ENCODE measurements at places on chromosomes 11 and 22. TPM values are rescaled to one million over a fixed set of nuclear protein-coding genes. Genes with fewer than 3 reads are reported as not detected.
A peak's percentile ranks its signal among the peaks of the same experiment; 100 is the strongest.

DNA sequence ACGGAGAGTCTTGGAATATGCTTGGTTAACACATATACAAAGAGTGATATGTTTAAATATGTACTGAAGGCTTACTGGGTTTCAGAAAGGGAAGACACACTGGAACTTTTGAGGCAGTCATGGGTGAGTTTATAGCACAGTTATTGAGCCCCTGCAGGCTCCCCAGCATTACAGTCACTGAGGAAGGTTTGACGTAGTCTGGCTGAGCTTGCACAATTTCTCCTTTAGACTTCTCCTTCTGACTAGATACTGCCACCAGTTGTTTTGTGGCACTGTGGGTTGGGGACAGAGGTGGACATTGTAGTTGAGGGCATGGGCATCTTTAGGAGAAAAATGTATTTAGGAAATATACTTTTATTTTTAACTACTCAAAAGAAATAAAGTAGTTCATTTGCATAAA lies 285.4 kb downstream of the C11orf87 start:
- DNase-seq, result no peak

- no peak for DNase-seq
Measured at GRCh38 chr11:102456381-102456780, 3.8 kb upstream of the TMEM123 start.

GRCh38 chr11:95398437-95399112 lies 167.6 kb upstream of the SESN3 start:
- no peak for DNase-seq

Gene MICAL3
- 90.4 TPM for total RNA-seq

Gene GSTT2B
- 3.2 TPM for total RNA-seq

DNA sequence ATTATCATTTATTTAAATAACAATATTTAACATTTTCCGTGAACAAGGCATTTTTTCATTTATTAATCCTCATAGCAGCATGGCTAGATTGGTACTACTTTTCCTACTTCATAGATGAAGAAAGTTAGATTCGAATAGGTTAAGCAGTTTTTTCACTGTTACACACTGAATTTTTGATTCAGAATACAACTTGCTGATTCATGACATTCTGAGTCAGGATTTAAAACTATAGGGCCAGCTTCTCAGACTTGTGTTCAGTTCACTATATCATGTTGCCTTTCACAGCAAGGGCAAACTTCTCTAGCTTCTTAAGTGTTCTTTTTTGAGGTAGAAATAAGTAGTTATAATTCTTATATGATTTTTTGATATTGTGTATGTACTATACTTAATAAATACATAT lies 31.5 kb downstream of the CYP2R1 start:
- no peak for DNase-seq

DNA sequence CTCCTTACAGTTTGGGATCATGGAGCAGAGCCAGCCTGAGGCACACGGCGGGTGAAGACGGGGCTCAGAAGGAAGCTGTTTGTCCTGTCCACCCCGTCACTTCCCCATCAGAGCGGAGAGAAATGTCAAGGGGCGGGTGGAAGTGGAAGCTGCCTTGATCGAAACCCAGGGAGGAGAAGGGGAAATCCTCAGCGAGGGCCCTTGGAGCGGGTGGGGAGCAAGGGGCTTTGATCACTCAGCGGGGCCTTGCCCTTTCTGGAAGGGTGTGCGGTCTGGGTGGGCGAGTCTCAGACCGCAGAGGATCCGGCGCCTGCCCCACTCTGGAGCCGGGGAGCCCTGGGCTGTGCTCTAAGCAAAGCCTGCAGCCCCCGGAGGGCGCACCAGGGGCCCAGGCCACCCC lies 320.4 kb downstream of the NTM start:
- DNase-seq, result no peak

Gene SAA4
- total RNA-seq, result not detected

Gene ZNF280B
- total RNA-seq, result 0.62 TPM

Gene ESAM
- 40.5 TPM for total RNA-seq

- DNase-seq, result no peak
Measured at GRCh38 chr22:49404576-49405241, 423.0 kb downstream of the BRD1 start.

GRCh38 chr11:477052-477715 lies 27.1 kb downstream of the PTDSS2 start:
- no peak for DNase-seq

GRCh38 chr11:130806746-130807145 lies 109.5 kb downstream of the SNX19 start:
- no peak for DNase-seq

Gene DUSP8
- 7.7 TPM for total RNA-seq

DNA sequence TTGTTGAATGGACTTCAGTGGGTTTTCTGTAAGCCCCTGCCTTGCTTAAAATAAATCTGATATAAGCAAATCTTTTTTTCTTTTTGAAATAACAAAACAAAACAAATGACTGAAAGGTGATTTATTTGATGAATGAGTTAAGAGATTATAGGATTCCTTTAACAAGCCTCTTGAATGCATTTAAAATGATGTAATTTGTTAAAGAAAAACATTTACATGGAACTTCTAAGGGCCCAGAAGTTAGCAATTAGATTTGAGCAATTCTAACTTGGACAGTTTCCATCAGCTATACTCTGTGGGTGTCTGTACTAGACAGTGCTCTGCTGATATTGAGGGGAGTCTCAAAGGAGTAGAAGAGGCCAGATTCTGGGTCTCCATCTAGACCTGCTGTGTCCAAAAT lies 143.5 kb upstream of the RAG2 start:
- DNase-seq, result no peak

DNA sequence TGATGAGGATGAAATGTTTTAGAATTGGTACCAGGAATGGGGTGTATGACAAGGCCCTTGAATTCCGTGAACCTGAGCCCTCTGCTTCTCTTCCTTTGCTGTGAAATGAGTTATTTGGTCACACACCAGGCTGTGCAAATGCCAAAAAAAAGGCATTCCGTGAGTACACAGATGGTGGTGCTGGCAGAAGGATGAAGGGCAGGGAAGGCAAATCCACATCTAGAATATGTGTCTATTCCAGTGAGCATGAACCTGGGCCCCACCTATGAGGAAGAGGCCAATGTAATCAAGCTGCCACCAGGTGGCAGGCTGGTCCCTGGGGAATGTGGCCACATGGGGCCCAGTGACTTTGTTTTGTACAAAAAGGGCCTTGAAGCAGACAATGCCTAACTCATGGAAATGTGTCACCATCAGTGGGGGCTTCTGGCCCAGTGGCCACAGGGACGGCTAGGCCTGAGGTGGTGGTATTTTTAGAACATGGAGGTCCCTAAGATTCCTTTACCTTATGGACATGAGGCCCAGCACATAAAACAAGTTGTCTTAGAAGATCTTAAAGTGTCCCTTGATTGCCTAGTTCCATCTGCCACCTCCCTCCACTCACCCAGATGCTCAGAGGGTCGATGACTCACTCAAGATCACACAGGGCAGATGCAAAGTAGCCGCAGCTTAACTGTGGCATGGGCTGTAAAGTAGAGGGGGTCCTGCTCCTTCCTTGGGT lies 3.9 kb upstream of the RNF215 start:
- DNase-seq, result peak; percentile 69

Gene RIMBP3C
- total RNA-seq, result not detected

DNA sequence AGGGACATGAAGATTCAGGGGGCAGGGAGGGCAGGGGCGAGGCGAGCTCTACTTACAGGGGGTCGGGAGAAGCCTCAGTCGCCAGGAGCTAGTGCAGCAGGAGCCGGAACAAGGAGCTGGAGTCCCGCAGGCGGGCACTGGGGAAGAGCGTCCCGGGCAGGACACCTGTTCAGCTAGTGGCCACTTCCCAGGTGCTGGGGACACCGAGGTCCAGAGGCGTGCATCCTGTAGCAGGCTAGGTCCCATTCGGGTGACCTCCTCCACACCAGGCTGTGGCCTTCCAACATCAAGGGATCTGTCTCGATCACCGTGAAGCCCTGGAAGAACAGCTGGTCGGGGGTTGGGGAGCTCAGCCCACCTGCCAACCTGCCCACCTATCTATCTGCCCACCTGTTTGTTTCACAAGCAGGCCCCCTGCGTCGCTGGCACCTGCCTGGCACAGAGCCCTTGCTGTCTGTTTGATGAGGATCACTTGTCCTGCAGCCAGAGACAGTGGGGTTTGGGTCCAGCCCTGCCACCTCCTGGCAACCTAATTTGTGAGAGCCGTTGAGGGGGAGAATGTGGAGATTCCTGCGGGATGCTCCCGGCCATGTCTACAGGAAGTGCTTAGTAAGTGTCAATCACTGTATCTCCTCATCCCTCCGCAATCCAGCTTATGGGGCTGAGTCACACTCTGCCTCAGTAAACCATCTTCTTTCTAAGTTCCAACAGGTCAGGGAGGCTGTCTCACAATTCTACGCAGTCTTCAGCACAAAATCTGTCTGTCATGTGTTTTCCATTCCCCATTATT lies 940.9 kb downstream of the BRD1 start:
- DNase-seq, result peak; percentile 7

DNA sequence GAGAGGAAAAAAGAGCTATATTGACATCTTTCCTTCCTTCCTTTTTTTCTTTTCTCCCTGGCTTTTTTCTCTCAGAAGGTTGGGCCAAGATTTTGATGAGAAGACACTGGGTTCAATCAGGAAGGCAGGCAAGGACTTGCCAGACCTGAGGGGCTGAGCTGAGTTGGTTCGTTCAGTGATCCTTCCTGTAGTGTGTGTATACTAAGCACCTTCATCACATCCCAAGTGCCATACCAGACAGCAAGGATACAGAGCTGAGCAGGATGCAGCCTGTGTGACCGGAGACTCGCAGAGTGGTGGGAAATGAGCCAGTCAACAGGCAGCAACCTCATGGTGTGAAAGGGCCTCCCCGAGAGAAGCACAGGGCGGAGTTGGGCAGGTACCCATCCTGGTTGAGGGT lies 95.5 kb downstream of the SPON1 start:
- no peak for DNase-seq

DNA sequence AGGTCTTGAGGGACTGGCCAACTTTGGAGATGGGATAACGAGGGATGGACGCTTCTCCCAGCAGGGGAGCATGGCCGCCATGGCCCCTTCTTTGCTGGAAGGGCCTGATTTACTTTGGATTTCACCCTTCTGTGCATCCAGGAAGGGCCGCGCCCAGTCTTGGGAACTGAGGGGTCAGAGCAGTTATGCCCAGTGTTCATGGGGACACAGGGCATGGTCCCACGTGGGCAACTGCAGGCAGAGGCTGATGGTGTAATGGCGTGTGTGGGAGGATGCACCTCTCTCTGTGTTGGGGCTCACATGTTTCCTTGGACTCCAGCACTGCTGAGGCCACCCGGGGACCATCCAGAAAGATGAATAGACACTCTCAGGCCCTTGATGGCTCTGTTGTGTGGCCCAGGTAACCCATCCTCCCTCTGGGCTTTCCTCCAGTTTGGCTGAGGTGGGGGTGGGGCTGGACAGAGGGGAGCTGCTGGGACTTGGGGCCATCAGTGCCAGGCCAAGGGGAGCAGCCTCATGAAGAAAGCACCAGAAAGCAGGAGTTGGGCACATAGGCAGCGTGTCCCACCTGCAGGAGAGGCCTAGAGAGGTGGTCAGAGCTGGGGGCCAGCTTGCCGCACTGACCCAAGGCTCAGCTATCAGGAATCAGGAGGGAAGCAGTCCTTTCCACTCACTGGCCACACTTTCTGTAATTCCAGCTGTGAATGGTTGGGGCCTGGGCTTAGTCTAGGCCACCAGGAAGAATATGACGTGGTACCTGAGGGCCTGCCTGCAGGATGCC lies 1033.9 kb downstream of the TBC1D22A start:
- DNase-seq, result no peak

Gene BCL2L13
- total RNA-seq, result 92.9 TPM

- peak; percentile 65 for DNase-seq
Measured at GRCh38 chr11:119206511-119207414, 624 bp downstream of the CBL start.

- DNase-seq, result no peak
Measured at GRCh38 chr11:112522536-112522935, 261.9 kb upstream of the PLET1 start.

Gene OR2AG2
- not detected for total RNA-seq

All from left ventricle myocardium superior (tissue), 1 donor.